Fibroblast of skin of right biceps (primary cell): ENCODE measurements at places on chromosomes 16 and 17.
A peak's percentile ranks its signal among the peaks of the same experiment; 100 is the strongest.

DNA sequence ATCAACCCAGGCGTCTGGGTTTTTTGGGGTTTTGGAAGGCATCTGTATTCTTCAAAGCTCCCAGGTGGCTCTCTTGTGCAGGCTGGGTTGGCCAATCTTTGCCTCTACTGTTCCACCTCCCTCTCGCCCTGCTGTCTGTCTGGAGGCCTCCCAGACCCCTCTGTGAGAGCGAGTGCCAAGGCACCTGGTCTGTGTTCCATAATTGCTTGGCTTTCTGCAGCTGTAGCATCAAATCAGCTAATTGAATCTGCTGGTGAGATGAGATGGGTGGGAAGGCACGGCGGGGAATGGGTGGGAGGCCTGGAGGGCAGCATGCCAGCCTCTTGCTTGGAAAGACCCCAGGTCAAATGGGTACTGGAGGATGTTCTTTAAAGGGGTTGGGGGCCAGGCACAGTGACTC lies 52.5 kb upstream of the CLEC19A start:
- DNase-seq = no peak

- DNase-seq = peak; percentile 54
Observed at GRCh38 chr16:88468275-88469129, 15.4 kb downstream of the ZFPM1 start.

DNA sequence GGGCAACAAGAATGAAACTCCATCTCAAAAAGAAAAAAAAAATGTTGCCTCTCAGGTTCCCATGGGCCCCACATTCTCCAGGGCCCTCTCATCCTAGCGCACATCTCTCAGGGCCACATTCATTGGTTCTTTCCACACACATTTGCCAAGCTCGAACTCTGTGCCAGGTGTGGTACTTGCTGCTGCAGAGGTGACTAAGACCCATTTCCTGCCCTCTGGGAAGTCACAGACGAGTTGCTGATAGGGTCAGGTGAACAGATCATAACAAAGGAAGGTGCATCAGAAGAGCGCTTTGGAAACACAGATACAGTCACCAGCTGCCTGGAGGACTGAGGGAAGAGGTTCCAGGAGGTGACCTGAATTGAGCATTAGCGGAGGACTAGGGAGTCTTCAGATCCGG lies 1.0 kb downstream of the GSDMA start:
- no peak for DNase-seq

DNA sequence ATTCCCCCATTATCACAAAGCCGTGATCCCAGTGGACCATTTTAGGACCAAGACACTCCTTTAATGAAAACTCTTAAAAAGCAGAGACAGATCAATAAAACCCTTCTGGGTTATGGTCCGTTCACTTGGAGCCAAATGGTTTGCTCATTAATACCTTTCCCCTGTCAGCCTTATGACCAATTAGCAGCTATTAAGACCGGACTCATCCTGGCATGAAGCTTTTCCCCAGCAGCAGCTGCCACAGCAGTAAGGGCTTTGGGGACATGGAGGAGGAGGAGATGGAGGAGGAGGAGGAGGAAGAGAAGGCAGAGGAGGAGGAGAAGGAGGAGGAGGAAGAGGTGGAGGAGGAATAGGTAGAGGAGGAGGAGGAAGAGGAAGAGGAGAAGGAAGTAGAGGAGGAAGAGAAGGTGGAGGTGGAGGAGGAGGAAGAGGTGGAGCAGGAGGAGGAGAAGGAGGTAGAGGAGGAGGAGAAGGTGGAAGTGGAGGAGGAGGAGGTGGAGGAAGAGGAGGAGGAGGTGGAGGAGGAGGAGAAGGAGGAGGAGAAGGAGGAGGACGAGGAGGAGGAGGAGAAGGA lies 50.1 kb upstream of the IRX3 start:
- DNase-seq = no peak

- DNase-seq = no peak
Observed at GRCh38 chr16:27333549-27333948, 19.8 kb downstream of the IL4R start.

DNA sequence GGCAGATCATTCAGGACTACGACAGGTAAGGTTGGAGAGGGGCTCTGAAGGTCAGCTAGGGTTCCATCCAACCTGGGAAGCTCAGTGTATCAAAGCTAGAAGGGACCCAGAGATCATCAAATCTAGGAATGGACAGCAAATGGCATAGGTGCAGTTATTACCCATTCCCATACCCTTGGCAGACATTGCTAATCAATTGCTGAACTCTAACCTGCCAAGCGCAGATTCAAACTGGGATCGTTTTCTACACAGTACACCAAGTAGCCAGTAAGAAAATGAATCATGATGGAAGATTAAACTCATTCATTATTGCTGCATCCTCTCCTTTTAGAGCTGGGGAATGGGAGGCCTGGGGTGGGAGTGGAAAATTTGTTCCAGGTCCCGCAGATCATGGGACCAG lies 33.6 kb downstream of the CPNE2 start:
- no peak for DNase-seq

DNA sequence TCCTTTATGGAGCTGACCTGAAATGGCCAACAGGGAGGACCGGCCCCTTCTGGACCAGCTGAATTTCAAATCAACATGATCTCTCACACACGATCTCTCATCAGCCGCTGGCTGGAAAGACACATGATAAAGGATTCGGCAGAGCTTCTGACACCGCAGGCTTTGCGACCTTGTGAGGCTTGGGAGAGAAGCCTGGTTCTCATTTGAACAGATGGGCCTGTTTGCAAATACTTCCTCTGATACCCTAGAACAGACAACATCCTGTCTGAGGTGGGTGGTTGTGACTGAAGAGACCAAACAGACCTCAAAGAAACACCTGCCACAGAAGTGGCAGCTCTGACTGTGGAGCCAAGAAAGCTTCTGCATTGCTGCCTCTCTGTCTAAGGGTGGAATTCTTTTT lies 77.9 kb upstream of the SDK2 start:
- DNase-seq = no peak

DNA sequence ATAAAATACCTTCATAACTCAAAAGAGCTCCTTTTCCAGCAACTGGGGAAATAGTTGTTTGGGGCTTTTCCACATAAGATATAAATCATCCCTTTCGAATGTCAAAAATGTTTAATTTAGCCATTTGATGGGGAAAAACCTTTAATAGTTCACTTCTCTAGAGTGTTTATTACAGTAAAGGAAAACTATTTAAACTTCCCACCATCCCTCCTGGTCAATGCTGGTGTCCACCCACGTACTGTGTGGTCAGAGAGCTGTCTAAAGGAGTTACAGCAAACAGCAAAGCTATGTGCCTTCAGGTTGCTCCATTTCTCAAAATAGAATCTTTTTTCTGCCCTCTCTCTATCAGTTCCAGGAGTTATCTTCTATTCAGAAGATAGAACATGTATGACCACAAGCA lies 33.5 kb downstream of the KANSL1 start:
- peak; percentile 40 for DNase-seq

- DNase-seq = no peak
Observed at GRCh38 chr17:43897831-43898230, 9.5 kb downstream of the MPP2 start.

GRCh38 chr16:27444015-27444414 lies 42.0 kb downstream of the IL21R start:
- peak; percentile 72 for DNase-seq

DNA sequence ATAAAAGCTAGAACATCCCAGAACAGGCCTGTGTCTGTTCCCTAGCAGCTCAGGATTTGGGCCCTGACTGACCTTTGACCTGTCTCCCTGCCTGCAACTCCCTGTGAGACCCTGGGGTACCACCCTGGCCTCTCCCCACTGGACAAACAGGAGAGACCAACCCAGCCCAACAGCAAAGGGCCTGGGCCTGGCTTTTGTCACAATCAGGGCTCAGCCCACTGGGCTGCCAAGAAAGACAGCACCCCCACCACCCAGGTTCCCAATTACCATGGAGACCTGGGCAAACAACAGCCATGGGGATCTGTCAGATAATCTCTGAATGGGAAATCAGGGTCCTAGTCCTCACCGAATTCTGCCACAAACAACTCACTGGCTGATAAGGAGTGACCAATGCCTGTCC lies 11.1 kb downstream of the PLLP start:
- DNase-seq = no peak

- no peak for DNase-seq
Observed at GRCh38 chr16:68022278-68022727, 729 bp downstream of the DDX28 start.

DNA sequence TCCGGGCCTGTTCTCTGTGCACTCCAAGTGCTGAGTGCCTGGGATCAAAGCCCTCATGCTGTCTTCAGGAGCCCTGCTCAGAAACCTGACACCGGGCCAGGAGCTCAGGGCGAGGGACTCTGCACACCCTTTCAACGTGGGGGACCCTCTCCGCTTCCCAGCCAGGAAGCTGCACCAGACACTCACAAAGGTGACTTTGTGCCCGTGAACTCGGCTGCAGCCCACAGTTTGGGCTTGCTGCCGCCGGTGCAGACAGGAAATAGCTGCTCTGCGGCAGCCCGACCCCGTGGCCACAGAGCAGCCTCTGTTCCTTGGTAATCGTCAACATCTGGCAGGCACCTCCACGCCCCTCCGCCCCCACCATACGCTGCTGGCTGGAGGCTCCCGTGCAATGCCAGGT lies 93.4 kb upstream of the METRNL start:
- DNase-seq = peak; percentile 23

DNA sequence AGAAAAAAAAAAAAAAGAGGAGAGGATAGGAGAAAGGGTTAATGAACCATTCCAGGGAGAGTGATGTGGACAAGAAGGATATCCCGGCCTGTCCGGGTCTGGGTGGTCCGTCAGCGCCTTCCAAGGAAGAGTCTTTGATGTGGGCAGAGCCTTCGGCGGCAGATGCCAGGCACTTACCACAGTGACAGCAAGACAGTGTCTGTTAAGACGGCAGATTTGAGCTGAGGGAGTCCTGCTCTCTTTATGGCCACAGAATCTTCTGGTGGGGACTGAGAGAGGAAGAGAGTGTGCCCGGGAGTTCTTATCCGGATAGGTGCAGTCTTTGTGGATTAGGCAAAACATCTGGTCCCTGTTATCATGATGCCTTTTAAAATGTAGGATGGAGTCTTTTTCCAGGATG lies 95.2 kb downstream of the ZDHHC7 start:
- DNase-seq = no peak

DNA sequence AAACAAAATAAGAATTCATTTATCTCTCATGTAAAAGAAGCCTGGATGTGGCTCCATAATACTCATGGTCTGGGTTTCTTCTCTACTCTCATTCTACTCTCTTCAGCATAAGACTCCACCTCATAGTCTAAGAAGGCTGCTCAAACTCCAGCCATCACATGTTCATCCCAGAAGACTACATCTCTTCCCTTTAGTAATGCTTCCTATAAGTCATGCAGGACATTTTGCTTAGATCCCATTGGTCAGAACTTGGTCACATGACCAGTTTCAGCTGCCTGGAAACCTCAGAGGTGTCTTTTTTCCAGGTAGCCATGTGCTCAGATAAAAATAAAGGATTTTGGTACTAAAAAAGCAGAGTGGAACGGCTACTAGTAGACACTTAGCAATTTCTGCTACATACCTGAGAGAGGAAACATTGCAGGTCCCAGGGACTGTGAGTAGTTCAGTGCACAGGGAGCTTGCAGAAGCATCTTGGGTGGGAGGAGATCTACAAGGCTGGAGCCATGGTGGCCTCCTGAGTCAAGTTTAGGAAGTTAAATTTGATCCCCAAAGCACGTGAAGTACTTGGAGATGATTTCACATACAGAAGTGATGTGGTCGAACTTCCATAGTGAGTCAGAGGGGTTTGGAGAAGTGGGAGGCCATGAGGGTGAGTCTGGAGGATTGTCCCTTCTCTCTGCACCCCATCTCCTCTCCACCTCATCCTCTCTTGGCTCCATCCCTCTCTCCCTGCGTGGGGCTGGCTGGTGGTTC lies 110.2 kb downstream of the CCDC182 start:
- peak; percentile 54 for DNase-seq

DNA sequence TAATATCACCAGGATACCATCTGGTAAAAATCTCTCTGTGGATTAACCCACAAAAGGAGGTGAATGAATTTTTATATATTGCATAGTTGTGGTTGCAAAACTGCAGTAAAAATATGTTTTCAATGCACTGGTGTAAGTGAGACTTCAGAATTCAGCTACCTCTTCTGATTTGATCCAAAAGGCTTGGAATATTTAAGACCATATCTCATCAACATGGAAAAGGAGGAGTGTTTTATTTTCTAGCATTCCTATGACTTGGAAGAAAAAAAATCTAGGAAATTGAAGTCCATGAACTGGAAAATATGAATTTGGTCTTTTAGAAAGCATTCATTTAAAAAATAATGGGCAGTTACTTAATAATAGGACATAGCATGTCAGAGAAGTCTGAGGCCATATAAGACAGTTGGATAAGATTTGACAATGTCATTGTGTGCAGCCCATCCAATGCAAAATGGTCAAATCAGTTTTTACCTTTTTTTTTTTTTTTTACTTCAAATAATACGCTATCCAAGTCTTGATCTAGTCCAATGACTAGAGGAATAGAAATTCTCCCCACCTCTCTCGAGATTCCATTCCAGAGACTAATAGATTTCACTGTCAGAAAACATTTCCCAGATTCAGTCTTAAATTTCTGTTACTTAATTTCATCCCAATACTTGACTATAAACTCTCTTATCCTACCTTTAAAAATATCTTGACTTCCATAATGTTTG lies 364.9 kb upstream of the PMFBP1 start:
- DNase-seq = peak; percentile 86

- DNase-seq = no peak
Observed at GRCh38 chr17:66637491-66637890, 197.4 kb upstream of the CACNG5 start.

GRCh38 chr16:48999044-48999443 lies 282.6 kb downstream of the CBLN1 start:
- DNase-seq = no peak

DNA sequence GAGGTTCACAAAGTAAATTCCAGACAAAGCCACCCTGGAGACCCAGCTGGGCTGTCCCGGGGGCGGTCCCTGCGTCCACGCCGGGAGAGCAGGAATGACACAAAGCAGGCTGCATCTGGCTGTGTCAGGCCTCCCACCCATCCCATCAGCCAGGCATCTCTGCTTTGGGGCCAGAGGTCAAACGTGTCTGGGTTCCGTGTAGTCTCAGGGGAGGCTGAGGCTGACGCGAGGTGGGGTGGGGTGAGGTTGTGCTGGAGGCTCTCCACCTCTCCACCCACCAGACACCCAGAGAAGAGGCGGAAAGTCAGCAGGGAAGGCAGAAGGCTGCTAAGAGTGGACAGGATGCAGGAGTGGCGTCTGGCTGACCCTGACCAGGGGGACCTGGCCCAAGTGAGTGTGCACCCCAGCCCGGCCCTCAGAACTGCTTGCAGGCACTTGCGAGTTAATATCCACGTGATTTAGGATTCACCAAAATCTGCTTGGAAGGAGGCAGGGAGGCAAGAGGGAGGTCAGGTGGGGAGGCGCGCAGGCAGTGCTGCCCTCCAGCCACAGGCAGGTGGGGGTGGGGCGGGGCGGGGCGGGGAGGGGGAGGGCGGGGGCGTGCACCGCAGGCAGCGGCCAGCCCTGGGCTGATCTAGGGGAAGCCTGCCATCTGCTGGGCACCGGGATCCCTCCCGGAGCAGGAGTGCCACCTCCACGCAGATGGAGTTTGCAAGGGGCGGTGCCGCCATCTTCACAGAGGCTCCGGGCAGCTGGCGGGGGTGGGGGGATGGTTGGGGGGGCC lies 44.3 kb downstream of the TBC1D16 start:
- peak; percentile 79 for DNase-seq

GRCh38 chr17:38898812-38899348 lies 26.5 kb upstream of the LASP1NB start:
- DNase-seq = no peak
